ENCODE measurements at places on chromosomes 4 and X. TPM values are rescaled to one million over a fixed set of nuclear protein-coding genes. Genes with fewer than 3 reads are reported as not detected.
A peak's percentile ranks its signal among the peaks of the same experiment; 100 is the strongest.

Gene MID1
- total RNA-seq, result 23.5 TPM

Gene PAGE2B
- not detected for total RNA-seq

Gene TRAM1L1
- total RNA-seq, result 3.4 TPM

GRCh38 chr4:173891072-173891471 lies 361.0 kb upstream of the HAND2 start:
- DNase-seq, result no peak

DNA sequence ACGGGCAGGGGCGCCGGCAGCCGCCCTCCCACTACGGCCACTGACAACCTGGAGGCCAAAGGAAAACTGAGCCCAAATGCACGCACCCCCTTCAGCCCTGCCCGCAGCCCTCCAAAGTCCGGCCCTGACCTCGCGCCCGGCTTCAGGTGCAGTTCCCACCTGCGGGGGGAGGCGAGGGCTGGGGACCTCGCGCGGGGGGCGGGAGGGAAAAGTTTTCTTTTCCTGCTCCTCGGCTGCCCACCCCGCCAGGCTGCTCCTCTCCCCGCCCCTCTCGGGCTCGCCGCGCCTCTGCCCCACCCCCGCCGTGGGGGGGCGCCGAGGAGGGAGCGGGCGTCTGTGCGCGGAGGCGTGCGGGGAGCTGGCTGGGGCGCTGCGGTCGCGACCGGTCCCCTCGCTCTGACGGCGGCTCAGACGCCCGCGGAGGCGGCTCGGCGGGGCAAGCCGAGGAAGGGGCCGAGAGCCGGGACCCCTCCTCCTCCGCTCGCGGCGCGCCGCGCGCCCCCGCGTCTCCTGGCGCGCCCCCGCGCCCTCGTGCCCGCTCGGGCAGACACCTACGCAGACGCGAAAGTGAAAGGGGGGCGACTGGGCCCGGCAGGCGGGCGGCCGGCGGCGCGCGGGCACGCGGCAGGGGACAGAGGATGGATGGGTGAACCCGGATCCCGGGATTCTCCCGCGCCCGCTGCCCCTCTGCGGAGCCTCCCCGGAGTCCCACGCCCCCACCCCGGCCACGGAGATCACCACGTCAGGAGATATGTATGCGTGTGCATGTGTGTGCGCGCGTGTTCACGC lies 3.1 kb upstream of the NR3C2 start:
- DNase-seq, result peak; percentile 84

GRCh38 chr4:143405075-143405730 lies 68.5 kb downstream of the GAB1 start:
- DNase-seq, result no peak

DNA sequence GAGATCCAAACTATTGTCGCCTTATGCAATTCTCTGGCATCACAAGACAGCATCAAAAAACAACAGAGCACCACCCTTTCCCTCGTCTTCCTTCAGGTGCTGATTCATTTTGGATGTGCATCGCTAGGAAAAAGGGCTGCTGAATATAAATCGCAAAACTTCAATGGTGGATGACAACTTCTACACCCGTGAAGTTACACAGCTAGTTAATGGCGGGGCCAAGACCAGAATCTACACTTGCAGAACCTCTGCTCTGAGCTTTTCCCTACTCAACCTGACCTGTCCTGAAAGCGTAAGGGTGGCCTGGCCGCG lies 674 bp downstream of the GNPDA2 start:
- DNase-seq, result no peak

All from endodermal cell (in vitro differentiated cells).